ENCODE measurements at places on chromosomes 5 and 9. TPM values are rescaled to one million over a fixed set of nuclear protein-coding genes. Genes with fewer than 3 reads are reported as not detected.

- DNase-seq: peak; percentile 43
These were observed 11.1 kb downstream of the GRIN1 start for GRCh38 chr9:137149942-137150616.

- DNase-seq: no peak
These were observed 133.6 kb upstream of the CDH6 start for GRCh38 chr5:31059889-31060288.

DNA sequence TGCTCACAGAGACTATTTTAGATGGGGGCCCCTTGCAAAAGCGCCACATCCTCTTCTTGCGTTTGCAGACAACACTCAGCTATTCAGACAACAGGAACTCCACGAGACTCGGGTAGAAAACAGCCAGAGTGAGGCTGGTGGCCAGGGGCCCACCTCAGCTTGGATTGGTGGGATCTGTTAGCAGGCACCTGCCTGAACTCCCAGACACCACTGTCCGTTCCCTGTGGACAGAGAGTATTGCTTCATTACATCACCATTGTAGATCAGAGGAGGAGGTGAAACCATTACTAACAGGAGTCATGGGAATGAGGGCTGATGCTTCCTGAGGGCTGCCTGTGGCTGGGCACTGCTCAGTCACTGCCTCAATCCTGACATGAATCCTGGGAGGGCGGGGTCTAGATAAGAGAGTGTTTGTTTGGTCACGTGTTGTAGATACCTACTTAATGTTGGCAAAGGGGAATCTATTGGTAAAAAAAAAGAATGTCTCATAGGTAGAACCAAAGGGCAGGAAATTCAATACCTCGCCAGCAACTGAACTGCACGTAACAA lies 4.4 kb upstream of the RAPGEF1 start:
- no peak for DNase-seq

DNA sequence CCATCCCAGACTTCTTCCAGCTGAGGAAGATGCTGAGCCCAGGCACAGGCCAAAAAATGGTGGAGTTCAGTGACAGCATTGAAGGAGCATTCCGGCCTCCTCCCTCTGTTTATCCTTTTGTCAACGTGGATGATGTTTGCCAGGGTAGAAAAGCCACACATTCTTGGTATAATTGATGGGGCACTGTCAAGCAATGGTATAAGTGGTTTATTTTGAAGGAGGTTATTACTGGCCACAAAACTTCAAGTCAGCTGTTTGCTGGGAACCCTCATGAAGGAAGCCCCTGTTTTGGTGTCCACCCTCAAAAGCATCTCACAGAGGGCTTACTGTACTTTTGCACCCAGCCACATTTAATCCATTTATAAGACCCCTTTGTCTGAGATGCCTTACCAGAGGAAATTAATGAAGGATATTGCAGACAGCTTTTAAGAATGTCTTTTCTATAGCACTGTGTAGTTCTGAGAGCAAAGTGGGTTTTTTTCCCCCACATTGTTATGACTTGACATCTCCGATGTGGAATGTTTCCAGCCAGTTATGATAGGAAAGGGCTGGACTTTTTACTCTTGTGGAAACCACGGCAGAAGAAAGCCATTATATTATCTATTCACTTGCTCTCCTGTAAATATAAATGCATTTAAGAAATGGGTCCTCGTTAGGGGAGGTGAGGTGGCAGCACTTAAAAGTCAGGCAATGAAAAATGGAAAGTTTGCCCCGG lies 95.5 kb upstream of the SPATA31D4 start:
- DNase-seq: no peak

DNA sequence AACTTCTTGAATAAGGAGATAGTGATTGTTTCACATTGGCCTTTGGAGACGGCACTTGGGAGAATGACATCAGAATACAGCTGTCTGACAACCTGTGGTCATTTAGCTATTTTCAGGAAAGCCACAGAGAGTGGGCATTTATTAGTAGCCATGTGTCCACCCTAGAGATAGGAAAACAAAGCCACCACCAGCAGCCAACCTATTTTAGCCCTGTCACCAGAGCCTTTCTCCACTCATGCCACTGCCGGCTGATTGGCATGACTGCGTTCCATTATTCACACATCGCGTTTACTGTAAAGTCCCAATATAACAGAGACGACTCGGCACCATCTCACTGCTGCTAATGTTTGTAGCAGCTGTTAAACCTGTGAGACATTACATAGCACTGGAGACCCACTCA lies 330.1 kb downstream of the NDUFS4 start:
- no peak for DNase-seq

DNA sequence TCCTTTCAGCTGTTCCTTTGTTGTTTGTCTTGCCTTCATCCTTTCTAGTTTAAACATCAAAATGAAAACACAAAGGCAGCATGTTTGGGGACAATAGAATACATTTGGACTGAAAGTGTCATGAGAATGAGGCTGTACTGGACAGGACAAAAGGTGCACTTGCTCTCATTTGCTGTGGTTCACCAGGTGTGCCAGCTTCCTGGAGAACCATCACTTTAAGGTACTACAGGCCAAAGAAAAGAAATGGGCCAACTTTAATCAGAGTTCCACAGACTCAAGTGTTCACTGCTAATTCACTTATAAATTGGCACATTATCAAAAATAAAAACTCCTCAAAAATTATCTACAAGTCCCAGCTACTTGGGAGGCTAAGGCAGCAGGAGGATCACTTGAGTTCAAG lies 53.8 kb downstream of the ABHD17B start:
- no peak for DNase-seq

- DNase-seq: no peak
These were observed 291.9 kb downstream of the NFIB start for GRCh38 chr9:14021871-14022525.

GRCh38 chr9:72674961-72675360 lies 153.6 kb downstream of the TMC1 start:
- DNase-seq: no peak

GRCh38 chr5:73954381-73954780 lies 328.4 kb downstream of the ARHGEF28 start:
- DNase-seq: no peak

- DNase-seq: no peak
These were observed 78.8 kb upstream of the STK32A start for GRCh38 chr5:147156012-147156411.

DNA sequence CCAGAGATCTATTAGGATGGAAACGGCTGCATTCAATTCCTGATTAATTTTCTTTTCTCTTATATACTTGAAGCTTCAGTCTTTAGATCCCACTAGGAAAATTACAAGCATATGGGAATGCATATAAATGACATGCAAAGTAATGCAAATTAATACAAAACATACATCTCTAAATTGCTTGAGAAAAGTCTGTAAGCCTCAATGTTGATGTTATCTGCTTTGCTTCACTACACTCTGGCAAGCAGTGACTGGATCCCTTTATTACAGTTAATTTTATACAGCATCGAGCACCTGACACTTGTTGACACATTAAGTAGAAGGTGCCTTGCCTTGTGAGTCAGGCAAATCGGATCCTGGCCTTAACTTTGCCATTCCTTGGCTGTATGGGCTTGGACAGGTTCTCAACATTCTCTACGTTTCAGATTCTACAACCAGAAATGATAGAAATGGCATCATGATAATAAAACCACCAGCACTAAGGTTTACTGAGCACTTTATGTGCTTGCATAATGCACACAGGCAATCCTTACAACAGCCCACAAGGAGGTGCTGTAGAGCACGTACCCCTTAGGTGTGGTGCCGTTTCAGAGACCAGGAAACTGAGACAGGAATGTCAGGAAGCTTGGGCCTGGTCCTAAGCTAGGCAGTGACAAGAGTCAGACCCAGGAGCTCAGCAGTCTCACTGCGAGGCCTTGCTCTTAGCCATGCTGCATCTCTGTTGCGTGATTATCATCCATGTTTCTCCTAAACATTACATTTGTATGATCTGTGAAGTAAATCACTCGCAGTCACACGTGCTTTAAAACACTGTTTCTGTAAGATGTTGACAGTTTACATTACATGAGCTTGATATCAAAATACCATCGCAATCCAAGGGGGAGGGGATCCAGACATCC lies 2.7 kb downstream of the GCNT4 start:
- peak; percentile 78 for DNase-seq

GRCh38 chr5:51960617-51961121 lies 577.4 kb downstream of the ISL1 start:
- DNase-seq: peak; percentile 84

GRCh38 chr5:61559146-61559545 lies 227.1 kb downstream of the ZSWIM6 start:
- no peak for DNase-seq

- no peak for DNase-seq
These were observed 584.3 kb downstream of the CAAP1 start for GRCh38 chr9:26308328-26308727.

GRCh38 chr5:93423300-93423699 lies 157.7 kb downstream of the NR2F1-AS1 start:
- DNase-seq: no peak

DNA sequence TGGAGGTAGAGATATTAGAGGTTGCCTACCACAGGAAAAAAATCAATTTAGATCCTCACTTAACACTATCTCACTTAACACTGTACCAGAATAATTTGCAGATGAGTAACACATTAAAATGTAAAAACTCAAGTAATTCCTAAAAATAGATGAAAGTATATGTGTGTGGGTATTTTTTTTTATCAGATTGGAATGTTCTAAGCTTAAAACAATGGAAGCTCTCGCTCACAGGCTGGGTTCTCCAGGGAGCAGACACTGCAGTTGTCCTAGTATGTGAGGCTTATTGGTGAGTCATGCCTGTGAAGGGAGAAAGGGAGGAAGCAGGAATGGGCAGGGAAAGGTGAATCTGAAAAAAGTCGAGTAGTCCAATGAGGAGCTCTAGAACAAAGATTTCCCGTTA lies 181.3 kb upstream of the ZNF608 start:
- no peak for DNase-seq

GRCh38 chr9:76680716-76681425 lies 83.4 kb upstream of the PCA3 start:
- DNase-seq: no peak

GRCh38 chr5:175290379-175290778 lies 153.6 kb downstream of the DRD1 start:
- no peak for DNase-seq

GRCh38 chr9:130182381-130182909 lies 10.2 kb downstream of the NCS1 start:
- DNase-seq: no peak

- no peak for DNase-seq
These were observed 2.1 kb downstream of the MGAT4B start for GRCh38 chr5:179804555-179804947.

DNA sequence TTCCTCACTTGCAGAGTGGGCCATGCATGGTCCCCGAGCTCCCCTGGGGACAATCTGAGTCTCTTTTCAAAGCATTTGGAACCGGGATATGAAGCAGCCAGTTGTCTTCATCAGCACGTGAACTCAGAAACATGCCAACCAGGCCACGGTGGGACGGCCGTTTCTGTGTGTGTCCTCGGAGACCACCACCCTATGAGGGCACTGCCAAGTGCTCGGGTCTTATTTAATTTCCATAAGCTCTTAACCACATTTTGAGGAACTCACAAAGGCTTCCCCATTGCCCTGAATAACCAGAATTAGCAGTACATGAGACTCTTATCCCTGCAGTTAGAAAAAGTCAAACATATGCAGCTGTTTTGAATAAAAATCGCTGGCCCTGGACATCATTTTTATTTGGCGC lies 60.1 kb downstream of the OTULIN start:
- no peak for DNase-seq

DNA sequence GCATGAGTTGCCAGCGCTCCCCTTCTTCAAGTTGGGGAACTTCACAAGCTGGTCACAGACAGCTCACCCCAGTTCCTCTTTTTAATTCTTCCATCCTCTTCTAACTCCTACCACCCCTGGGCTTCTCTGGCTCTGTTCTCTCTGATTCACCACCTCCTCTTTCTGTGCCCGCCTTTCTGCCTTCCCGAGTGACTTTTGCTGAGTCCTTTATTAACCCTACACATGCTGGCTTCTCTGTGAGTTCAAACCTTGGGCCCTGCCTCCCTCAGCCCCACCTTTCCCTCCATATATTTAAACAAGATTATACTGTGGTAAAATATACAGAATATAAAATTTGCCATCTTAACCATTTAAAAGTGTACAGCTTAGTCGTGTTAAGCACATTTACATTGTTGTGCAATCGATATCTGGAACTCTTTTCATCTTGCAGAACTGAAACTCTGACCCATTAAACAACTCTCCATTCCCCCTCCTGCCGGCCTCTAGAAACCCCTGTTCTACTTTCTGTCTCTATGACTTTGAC lies 32.0 kb downstream of the SLC46A2 start:
- DNase-seq: no peak

- DNase-seq: no peak
These were observed 91.0 kb upstream of the JAK2 start for GRCh38 chr9:4894076-4894475.

DNA sequence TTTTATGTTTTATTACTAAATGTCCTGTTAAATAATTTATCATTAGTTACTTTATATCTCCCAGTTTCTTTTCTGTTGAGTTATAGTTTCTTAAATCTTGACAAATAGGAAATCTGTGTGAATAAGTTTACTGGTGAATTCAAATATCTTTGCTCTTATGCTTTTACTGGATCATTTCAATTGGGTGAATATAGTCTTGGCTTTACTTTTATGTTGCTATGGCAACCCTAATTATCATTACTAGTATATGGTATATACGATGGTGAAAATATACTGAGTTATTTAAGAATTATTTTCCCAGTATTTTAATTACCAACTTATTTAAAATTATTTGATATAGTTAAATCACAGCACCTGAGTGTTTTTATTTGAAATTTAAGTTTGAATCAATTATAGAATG lies 363.0 kb downstream of the CDH10 start:
- no peak for DNase-seq

- peak; percentile 90 for DNase-seq
These were observed 14.3 kb upstream of the NR4A3 start for GRCh38 chr9:99807276-99807852.

GRCh38 chr9:129174102-129174723 lies 3.8 kb downstream of the IER5L start:
- DNase-seq: peak; percentile 85

GRCh38 chr5:43036856-43037635 lies 3.1 kb downstream of the ANXA2R start:
- DNase-seq: no peak

PCDH1 gene
- 108 TPM for total RNA-seq

KLHL9 gene
- 8.8 TPM for total RNA-seq

ESM1 gene
- not detected for total RNA-seq

FOXD4L5 gene
- total RNA-seq: not detected

LECT2 gene
- total RNA-seq: not detected

NRARP gene
- 116 TPM for total RNA-seq

CCDC187 gene
- total RNA-seq: 2.5 TPM

DDX4 gene
- total RNA-seq: not detected

TTF1 gene
- 6.4 TPM for total RNA-seq

SLC38A9 gene
- 10.7 TPM for total RNA-seq

DMGDH gene
- total RNA-seq: not detected

All from HT-29 (cell line).